ENCODE measurements at places on chromosomes 11 and 22.

DNA sequence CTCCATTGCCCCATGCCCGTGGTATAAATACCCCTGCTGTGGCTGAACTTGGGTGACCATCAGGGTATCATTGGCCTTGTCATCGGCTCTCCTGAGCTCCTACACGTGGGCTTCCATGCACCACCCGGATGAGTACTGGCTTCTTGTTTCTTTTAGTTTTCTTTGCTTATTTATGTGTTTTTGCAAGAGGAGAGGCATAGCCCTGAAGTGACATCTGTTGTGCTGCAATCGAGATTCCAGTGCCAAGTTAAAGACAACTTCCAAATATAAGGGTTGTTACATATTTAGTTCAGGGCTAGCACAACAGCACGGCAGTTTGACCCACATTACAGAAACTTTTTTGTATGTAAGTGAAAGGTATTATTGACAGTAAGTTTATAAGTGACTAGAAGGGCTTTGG is 1087.1 kb downstream of the TBC1D22A start:
- no peak for DNase-seq

GRCh38 chr11:93823210-93823609 is 27.2 kb downstream of the VSTM5 start:
- DNase-seq: no peak

DNA sequence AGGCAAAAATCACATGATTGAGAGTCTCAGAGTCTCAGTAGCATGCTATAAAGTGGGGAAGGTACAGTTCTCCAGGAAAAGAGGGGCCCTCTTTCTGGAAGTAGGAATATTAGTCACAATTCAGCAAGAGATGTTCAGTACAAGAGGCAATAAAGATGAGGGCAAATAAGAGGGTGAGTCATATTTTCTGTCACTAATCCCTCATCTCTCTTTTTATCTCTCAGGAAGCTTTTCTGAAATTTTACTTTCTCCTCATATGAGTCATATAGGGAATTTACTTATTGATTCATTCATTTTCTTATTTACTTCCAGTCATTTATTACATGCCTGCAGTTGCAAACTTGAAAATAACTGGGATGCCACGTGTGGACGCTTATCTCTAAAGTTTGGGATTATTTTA is 3.4 kb upstream of the NXPE1 start:
- DNase-seq: no peak

DNA sequence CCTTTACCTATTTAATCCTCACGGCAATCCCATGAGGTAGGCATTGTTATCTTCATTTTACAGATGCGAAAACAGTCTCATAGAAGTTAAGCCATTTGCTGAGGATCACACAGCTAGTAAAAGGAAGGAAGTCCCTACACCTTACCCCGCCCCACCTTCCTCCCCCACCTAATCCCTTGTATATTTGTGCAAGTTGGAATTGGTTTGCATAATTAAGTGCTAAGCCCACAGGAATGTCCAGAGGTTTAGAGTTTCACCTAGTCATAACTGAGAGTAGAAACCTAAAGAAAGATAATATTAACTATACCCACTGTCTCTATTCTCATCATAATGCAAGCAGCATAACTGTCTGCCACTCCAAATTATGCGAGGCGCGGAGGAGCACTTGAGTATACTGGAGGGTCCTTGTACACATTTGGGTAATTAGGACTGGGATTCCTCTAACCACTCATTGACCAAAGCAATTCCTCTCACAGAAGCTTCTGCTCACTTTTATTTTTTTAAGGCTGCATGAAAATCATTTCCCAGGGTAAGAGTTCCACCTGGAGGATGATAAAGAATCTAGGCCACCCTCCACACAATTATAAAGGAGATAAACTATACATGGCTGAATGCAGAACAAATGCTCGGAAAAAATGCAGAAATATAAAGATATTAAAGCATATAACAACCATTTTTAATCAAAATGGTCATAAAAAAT is 199.9 kb downstream of the FAM181B start:
- no peak for DNase-seq

DNA sequence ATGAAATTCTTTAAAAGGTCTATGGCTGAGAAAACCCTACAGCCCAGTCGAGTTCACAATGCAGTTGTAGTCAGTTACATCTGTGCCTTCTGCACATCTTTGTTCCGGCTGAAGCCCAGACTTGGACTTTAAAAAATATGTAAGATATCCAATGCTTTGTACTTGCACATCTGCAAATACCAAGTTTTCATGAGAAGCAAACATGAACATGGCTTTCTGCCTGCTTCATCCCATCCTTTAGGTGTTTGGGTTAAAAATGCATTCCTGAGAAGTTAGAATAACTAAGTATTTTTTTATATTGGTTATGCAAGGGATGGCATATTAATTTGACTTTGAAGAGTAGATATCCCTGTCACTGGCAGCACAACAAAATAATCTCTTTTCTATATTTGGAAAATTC is 528.4 kb downstream of the METTL15 start:
- no peak for DNase-seq

- no peak for DNase-seq
Measured at GRCh38 chr11:45217991-45218390, 68.2 kb downstream of the SYT13 start.

- DNase-seq: peak; percentile 73
Measured at GRCh38 chr11:119356349-119357031, 10.0 kb upstream of the MFRP start.

DNA sequence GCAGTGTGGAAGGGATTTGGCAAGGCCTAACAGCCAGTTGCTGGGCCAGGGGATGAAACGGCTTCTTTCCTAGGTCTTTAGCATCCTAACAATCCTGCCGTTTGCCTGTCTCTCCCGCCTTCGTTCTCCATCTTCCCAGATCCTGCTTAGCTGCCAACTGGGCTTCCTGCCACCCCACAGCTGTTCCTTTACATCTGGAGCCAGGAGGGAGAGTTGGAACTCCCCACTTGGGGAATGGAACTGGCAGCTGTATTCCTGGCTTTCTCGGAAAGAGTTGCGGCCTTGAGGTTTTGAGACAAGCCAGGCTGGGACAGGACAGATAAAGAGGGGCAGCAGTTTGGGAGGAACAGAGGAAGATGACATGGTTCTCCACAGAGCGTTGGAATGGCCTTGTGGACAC is 59.6 kb downstream of the ST3GAL4 start:
- no peak for DNase-seq

- peak; percentile 4 for DNase-seq
Measured at GRCh38 chr11:116162886-116163230, 609.9 kb downstream of the BUD13 start.

DNA sequence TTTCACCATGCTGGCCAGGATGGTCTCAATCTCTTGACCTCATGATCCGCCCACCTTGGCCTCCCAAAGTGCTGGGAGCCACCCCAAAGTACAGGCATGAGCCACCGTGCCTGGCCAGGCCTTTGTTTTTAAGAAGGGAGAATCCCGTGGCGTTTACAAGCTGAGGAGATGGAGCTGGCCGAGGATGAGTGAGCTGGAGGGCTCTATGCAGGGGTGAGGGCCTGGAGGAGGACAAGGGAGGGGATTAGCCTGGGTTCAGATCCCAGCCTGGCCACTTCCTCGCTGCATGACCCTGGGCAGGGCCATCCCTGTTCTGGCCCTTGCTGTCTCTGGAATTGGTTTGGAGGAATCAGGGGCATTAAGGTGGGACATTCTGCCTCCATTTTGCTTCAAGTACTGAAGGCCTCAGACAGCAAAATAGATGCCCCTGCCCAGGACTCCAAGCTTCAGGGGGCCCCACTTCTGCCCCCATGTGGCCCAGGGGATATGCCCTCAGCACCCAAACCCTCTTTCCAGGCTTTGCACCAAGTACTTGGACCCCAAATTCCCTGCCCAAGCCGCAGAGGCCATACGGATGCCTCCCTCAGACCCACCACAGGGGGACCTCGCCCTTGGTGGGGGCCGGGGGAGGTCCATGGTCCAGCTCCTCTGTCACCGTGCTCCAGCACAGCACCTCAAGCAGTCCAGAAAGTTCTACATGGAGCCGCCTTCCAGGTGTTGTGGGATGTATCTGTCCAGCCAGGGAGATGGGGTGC is 12.1 kb upstream of the LRP5 start:
- no peak for DNase-seq

GRCh38 chr11:123137431-123138224 is 57.4 kb downstream of the CLMP start:
- DNase-seq: no peak

GRCh38 chr11:123452794-123453193 is 22.7 kb downstream of the GRAMD1B start:
- DNase-seq: no peak

DNA sequence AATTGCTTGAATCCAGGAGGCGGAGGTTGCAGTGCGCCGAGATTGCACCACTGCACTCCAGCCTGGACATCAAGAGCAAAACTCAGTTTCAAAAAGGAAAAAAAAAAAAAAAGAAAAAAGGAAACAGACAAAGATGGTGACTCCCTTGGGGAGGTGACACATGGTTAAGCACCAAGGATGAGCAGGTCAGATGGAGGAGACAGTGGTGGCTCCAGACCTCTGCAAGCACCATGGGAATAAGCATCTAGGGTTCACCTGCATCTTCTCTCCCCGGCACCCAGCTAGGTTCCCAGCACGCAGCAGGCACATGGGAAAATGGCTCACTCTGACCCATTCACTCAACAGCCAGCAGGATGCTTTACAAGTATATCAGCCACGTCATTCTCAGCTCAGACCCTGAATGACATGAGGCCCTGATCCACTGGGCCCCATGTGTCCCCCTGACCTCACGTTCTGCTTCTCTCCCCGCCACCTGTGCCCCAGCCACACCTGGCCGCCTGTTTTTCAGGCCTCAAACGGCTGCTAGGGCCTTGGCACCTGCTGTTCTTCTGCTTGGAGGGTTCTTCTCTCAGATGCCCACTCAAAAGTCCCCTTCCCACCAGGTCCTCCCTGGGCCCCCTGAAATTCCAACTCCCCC is 24.2 kb downstream of the A4GALT start:
- DNase-seq: no peak

DNA sequence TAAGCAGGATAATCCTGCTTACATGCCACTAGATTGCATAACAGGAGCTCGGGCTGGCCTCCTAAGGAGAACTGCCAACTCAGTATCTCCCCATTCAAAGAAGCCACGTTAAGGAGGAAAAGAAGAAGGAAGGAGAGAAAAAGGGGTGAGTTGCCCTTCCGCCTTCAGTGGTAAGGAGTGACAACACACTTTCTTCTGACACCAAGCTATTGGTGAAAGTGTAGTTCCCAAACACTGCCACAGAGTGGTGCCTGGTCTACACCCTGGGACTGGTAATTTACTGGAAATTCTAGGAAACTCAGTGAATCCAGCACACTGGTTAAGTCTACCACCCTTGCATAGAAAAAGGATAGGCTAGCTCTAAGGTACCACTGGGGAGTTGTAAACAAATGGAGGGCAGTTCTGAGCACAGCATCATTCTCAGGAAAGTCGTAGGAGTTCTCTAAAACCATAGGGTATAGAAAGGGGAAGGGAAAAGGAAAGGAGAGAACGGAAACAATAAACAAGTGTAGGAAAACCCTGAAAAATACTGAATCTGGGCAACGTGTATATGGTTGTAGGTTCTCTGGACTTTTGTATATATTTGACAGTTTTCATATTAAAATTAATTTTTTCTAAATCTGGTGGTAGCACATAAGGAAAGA is 58.2 kb downstream of the RRAS2 start:
- DNase-seq: peak; percentile 86

- DNase-seq: no peak
Measured at GRCh38 chr11:18705651-18706281, 7.2 kb downstream of the TMEM86A start.

DNA sequence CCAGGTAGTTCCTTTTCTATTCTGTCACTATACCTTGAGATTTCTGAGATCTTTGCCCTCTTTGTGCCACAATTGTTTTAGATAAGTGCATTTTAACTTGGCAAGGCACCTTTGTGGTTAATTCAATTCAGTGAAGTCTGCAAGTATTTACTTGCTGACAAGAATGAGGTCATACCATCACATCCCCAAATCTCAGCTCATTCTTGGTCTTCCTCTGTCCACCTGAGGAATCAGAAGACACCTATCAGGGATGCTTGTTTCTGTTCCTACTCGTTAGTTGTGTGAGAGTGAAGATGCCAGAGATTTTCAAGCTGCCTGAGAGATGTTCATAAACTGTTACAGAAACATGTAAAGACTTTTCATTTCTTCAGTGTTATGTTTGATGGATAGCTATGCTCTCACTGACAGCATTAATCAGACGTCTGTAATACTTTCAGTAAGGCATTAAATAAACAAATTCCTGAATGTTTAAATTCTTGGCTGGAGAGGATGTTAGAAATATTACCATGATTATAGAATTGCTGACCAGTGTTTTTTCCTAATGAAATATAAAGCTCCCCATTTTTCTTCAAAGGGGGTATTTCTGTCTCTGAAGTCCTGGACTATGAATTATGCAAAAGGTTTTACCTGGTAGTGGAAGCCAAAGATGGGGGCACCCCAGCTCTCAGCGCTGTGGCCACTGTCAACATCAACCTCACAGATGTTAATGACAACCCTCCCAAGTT is 135.0 kb upstream of the MTNR1B start:
- DNase-seq: no peak

DNA sequence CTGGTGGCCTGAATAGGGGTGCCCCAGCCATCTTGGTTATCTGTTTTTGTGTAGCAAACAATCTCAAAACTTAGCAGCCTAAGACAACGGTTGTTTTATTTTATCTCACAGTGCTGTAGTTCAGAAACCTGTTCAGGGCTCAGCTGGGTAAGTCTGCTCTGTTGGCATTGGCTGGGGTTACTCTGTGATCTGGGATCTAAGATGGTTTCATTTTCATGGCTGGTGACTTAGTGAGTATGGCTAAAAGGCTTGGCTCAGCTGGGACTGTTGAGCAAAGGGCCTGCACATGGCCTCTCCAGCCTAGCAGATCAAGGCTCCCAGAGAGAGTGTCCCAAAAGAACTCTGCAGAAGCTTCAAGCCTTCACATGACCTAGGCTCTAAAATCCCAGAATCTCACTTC is 60.8 kb upstream of the POU2AF1 start:
- DNase-seq: no peak

DNA sequence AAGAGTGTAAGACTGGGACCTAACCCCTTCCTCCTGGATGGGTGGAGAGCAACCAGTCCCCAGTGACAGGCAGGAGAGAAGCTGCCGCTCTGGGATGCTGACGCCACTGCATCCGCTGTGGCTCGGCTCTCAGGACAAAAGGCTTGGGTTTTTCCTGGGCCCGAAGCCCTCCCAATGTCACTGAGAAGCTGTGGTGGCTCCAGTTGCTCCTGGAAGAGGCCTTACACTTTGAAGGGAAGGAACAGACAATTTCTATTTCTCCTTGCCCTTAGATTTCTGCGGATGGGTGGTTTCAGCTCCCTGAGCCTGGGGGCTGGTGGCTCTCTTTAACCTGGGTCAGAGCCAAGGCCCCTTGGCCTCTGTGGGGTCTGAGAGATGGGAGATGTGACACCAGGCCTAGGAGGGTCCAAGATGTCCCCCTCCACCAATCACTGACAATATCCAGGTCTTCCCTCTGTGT is 21.4 kb downstream of the TPBGL start:
- DNase-seq: no peak
